ENCODE measurements at places on chromosomes 5 and 9. TPM values are rescaled to one million over a fixed set of nuclear protein-coding genes. Genes with fewer than 3 reads are reported as not detected.

The MARCOL gene
- polyA plus RNA-seq: not detected

GRCh38 chr5:137155261-137156000 lies 343.7 kb downstream of the SPOCK1 start:
- DNase-seq: no peak

The RRAGA gene
- 145 TPM for polyA plus RNA-seq

- DNase-seq: no peak
These were observed 119.4 kb upstream of the ACO1 start for GRCh38 chr9:32265037-32265436.

DNA sequence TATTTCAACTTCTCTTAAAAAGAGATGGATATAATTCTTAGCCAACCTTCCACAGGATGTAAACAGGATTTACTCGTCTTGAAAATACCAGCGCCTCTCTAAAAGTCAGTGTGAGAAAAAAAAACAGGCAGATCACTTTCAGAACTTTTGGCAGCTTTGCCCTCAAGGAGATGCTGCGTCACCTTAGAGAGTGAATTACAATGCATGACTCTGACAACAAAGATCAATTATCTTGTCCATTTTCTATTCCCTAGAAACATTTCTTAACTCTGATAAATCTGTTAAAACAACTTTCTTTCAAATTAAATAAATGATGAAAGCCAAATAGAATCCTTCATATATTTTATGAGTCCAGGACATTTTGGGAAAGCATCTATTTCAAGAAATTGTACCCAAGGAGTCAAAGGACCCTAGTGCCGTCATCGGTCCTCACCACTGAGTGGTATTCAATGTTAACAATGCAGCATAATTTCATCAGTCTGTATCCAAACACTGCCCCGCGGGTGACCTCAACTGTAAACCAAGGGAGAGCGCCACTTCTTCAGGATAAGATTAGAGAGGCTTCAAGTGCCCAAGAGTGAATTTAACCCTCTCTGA lies 536.0 kb downstream of the PDE4D start:
- DNase-seq: no peak

DNA sequence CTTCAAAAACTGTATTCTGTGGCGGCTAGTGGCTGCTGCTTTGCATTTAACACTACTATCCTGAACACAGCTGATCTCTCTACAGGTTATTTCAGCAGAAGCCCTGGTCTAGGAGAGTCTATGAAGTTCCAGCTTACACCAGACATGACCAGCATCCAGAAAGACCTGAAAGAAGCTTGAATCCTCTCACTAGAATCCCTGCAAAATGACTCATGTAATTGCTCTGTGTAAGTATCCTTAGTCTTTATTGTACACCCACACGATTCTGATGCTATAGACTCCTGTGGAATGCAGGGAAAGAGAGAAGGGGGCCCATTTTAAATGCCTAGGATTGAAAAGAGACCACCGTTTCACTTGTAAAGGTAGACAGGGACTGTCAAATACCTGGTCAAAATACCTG lies 859 bp upstream of the GRIA1 start:
- DNase-seq: no peak

DNA sequence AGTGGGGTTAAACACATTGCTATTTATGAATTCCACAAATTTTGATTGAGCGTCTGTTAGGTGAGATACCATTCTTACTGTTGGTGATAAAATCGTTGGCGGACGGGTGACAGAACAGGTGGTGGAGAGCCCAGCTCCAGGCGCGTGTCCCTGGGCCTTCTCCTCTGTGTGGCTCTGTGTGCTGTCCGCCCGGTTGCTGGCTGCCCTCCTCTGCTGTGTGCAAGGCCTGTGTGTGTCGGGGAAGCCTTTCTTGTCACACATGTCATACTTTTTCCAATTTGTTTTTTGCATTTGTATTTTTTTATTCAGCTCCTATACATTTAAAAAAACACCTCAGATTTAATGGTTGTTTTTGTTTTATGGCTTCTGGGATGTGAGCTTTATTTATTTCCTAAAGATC lies 33.9 kb downstream of the TENT4A start:
- DNase-seq: no peak

The NOXA1 gene
- 3.3 TPM for polyA plus RNA-seq

DNA sequence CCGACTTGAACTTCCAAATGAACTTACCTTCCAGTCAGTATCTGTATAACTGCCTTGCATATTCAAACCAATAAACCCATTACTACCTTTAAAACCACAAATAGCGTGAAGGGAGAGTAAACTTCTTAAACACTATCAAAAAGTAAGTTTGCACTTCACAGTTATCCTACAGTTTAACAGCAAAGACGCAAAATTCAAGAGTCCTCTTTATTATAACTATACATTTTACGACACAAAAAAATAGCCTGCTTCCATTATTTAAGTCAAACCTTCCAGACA lies 1.8 kb downstream of the PTBP3 start:
- no peak for DNase-seq

GRCh38 chr9:110047232-110047954 lies 160.6 kb downstream of the C9orf152 start:
- no peak for DNase-seq

The GFRA3 gene
- not detected for polyA plus RNA-seq

The TIGD6 gene
- polyA plus RNA-seq: 3.0 TPM

- no peak for DNase-seq
These were observed 286.7 kb downstream of the ELAVL2 start for GRCh38 chr9:23539311-23539710.

- DNase-seq: no peak
These were observed 143.1 kb downstream of the ELAVL2 start for GRCh38 chr9:23682891-23683431.

DNA sequence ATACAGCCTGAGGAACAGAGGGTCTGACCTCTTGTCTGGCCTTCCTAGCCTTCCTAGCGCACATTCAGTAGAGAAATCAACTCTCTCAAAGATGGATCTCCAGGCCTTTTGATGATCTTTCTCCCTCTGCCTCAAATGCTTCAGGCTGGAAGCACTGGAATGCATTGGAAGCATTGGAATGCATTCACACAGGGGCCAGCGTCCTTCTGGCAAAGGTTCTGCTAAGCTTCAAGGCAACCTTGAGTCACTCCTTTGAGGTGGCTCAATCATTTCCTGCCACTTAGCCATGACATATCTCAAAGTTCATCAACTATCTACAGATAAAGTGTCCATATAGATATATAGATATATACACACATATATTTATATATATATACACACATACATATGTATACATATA lies 42.9 kb downstream of the OR2K2 start:
- DNase-seq: no peak

DNA sequence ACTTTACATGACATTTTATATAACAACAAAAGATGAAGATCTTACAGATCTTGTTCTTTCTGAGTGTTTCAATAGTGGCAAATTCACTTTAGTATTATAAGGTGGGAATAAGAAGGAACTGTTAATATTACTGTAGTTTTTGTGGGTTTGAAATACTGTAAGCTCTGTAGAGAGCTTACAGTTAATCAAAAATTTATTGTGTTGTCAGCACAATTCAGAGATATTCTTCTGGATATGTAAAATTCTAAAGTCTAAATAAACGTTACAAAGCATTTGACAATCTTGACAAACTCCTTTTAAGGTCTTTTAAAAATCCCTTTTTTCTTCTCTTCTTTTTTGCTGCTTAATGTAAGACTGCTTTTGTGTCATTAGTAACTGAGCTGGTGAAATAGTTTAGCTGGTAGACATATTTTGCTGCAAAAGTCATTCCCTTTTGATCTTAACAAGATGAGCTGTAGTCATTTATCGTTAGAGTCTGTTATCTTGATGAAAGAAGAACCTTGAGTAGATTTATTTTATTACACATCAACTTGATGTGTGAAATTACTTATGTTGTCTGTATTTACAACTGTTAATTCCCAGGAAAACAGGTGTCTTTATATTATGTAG lies 186.0 kb downstream of the WDR70 start:
- no peak for DNase-seq

DNA sequence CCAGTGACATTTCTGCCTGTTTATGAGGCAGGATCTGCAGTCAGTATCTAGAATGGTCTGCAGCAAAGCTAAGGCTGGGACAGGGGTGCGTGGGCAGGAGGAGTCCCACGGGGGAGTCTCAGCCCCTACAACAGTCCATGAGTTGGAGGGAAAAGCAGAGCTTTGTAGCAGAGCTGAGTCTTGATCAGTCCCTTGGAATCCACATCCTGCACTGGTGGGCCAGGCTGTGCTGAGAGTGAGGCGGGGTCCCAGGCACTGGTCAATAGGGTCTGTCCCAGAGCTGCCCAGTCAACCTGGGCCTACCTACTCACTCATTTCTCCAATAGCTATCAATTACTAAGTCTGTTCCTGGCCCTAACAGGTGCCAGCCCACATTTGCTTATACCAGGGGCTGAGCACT lies 5.9 kb downstream of the ACSL6 start:
- DNase-seq: no peak

DNA sequence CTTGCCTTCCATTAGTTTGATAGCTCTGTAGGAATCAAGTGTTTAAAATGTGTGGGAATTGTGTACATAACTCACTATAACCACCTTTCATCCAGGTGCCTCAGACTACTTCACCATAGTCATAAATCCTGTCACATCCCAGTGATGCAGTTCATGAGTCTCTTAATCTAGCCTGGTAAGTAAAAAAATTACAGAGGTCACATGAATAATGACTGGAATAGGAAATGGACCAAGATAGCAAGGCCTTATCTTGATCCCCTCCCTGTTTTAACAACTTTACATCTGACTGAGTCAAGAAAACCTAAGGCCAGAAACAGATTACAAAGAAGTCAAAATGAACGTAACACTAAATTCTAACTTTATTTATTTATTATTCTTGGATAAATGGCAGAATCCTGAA lies 1.5 kb upstream of the RNF145 start:
- DNase-seq: no peak

- no peak for DNase-seq
These were observed 122.9 kb downstream of the OXCT1 start for GRCh38 chr5:41747301-41747700.

The GMCL2 gene
- polyA plus RNA-seq: not detected

The CNTNAP3B gene
- not detected for polyA plus RNA-seq

DNA sequence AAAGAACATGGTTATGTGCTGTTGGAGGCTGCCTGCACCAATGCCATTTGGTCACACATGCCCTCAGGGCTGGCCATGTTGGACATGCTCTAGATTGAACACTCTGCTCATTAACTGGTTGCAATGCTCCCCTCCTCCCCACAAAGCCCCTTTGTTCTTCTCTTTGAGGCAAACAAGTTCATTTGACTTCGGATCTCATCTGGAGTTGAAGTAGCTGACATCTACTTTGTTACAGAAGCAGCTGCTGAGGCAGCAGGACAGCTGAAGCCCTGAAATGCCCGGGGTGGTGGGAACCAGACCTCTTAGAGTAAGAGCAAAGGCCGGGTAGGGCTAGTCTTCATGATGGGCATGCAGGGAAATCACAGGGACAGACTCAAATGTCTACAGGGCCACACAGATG lies 123.5 kb downstream of the APBA1 start:
- DNase-seq: no peak

DNA sequence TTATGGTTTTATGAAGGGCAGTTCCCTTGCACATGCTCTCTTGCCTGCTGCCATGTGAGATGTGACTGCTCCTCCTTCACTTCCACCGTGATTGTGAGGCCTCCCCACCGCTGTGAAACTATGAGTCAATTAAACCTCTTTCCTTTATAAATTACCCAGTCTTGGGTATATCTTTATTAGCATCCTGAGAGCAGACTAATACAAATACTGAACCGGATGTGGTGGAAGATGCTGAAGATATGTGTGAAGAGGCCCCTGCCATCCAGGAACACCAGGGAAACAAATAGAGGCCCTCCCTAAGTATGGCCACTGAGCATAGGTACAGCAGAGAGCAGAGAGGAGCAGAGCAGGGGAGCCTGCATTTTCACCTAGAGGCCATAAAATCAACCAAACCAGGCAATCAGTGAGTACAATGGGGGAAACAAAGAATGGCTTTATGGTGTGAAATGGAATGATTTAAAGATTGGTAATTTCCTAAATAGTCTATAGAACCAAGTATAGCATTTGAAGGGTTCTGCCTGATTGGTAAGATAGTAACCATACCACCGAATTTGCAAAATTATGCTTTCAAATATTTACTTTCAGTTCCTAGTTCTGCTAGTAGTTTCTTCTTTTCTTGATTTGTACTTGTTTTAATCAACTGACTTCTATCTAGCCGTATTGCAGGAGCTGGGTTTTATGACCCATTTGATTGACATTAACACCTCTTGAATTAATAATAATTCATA lies 421.6 kb downstream of the IRX1 start:
- no peak for DNase-seq

The LEAP2 gene
- not detected for polyA plus RNA-seq

Data from CD4-positive, CD25-positive, alpha-beta regulatory T cell (primary cell).